ENCODE measurements at places on chromosomes 13 and 19.

DNA sequence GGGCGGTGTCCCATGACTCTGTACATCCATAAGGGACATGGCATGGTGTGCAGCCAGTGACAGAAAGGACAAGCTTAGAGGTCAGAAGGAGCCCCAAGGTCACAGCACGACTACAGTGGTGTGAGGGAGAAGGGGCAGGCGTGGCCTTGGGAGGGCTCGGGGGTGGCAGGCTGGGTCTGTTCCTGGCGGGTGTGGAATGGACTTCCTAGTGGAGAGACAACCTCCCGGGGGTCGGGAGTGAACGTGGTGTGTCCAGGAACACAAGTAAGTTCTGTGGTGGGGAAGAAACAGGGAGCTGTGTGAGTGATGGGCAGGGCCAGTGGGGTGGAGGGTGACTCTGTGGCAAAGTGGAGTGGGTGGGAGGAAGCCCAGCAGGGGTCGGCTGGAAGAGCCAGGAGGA lies 279.3 kb downstream of the TEX29 start:
- DNase-seq, result no peak

GRCh38 chr13:96822895-96823294 lies 171.4 kb downstream of the OXGR1 start:
- DNase-seq, result no peak

DNA sequence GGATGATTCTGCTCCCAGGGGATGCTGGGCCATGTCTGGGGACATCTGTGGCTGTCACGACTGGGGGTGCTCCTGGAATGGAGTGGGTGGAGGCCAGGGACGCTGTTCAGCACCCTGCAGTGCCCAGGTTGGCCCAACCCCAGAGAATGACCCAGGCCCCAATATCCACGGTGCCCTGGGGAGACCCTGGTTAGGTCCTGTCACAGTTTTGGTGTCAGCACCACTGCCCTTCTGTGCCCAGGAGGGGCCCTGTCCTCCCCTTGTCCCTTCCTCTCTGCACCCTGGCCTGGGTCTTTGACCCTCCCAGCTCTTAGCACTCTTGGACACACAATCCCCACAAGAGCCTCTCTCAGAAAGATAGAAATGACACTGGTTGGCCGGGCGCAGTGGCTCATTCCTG lies 85.3 kb downstream of the GADD45B start:
- DNase-seq, result no peak

- DNase-seq, result peak; percentile 79
Measured at GRCh38 chr19:50325310-50326100, 3.7 kb downstream of the KCNC3 start.

DNA sequence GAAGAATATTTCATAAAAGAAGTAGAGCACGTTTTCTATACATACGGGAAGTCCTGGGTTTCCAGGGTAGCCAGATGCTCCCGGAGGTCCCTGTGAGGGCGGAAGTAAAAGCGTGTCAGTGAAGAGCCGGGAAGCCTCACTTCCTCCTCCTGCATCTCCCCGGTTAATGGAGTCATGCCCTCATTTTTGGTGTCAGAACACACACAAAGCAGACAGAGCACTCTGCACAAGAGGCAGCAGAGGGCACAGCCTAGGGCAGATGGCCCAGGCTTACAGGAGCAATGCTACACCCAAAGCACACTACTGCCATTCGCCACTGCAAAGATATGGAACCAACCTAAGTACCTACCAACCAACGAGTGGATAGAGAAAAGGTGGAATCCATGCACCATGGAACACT lies 94.4 kb downstream of the COL4A1 start:
- no peak for DNase-seq

All from left forelimb (tissue), 1 donor.